ENCODE measurements at places on chromosomes 13 and 19. TPM values are rescaled to one million over a fixed set of nuclear protein-coding genes. Genes with fewer than 3 reads are reported as not detected.

- DNase-seq = no peak
Observed at GRCh38 chr13:31105856-31106255, 55.8 kb downstream of the HSPH1 start.

DNA sequence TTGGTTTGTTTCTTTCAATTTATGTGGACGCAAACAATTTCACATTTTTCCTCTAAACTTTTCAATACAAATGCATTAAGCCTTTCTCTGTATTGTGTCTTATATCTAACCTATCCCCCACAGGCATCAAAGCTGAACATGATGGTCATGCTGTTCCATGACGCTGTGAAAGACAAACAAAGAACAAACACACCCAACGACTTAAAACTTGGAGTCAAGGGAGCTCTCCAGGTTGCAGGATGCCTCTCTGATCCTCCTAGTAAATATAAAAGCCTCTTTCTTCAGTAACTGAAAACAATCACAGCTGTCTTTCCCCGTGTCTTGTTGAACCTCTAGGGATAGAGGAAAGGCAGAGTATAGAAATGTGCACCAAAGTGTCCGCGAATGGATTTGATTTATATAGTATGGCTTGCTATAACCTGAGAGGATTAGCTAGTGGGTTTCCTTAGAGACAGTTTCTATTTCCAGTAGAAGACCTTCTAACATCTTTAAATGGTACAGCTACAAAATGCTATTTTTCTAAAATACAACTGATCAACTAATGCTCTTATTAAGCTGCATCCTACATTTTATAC, 43.1 kb downstream of the PCDH9 start:
- DNase-seq = no peak

DNA sequence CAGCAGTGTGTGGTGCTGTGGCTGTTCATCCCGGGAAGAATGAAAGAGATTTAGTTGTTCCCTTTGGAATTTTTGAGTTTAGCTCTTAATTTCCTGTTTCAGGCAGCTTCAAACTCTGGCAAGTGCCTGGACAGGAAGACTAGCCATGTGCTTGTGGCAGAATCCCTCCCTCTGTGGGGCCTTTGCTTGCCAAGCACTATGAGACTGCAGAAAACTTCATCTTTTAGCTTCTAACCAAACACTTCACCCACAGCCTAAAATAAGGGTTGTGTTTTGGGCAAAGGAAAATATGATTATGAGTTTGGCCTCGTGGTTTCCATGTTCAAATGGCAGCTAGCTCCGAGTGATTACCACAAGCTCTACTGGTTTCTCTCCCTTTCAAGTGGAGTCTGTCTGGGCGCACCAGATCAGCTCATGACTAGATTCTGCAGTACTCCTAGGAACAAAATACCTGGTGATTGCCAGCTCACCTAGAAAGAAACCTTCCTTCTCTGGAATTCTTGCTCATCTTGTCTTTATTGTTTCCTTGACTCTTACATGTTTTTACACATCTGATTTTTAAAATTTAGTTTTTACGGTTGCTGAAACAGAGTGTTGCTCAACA, 707.5 kb downstream of the SLITRK6 start:
- DNase-seq = no peak

DNA sequence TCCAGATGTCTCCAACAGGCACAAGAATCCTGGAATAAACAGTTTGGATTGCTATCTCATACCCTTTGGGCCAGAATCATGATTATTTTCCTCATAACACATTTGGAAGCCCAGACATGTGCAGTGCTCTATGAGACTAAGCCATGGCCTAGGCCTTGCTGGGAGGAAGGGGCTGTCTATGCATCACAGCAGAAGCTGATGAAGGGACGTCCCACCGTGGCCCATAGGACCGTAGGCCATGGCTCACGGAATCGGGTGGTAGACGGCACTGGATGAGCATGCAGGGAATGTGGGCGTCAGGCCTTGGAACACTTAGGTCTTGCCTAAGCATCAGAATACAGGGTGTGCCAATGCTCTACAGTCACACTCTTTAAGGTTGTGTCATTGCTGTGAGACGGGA, 283.8 kb upstream of the TSHZ3 start:
- no peak for DNase-seq

DNA sequence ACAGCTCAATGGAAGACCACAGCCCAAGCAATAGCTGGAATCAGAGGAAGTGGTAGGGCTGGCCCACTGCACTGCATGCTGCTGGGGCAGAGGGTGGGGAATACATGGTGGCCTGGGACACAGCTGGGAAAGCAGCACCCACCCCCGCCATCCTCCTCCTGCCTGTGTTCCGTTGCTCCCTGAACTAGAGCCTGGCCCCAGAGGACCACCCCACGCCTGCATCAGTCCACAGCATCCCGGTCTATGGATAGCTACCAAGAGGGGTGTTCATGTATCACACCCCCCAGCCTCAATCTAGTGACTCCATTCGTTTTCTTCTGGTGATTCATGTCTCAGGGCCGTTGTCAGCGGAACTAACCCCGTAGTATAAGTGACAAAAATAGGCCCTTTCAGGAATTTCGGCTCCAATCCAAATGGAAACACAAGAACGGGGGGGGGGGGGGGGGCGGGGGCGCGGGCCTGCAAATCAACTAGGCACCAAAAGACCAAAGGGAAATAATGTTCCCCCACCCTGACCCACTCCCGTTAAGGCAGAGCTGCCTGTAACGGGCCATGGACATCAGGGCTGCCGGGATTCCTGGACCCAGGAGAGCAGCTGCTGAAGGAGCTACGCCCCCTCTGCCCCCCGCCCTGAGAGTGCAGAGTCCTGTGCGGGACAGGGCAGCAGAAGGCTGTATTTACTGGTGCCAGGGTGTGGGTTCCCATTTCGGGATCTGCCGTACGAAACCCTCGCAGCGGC, 18.9 kb upstream of the EPHX3 start:
- DNase-seq = no peak

DNA sequence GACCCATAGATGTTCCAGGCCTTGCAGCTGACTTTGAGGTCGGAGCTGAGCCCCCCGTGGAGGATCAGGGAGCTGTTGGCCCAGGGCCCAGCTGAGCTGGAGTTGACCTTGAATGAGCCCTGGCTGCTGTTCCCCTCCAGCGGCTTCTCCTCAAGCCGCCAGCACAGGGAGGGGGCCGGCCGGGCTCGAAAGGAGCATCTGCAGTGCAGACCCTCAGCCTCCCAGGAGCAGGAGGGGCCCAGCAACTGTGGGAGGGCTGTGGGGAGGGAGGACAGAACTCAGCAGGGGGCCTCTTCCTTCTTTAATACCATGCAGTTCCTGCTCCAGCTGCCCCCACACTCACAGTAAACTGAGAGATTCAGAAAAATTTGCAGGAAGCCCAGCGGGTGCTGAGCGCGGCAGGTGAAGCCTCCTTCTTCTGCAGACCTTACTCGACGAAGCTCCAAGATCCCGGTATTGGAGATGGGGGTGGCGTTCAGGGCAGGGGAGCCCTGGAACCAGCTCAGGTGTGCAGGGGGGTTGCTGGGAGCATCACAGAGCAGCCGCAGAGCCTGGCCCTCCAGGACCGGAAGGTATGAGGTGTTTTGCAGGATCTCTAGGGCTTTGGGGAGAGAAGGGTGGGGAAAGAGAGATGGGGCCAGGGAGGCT, 2.6 kb downstream of the SIGLEC5 start:
- no peak for DNase-seq

- DNase-seq = no peak
Observed at GRCh38 chr13:38577048-38577447, 109.8 kb upstream of the FREM2 start.

DNA sequence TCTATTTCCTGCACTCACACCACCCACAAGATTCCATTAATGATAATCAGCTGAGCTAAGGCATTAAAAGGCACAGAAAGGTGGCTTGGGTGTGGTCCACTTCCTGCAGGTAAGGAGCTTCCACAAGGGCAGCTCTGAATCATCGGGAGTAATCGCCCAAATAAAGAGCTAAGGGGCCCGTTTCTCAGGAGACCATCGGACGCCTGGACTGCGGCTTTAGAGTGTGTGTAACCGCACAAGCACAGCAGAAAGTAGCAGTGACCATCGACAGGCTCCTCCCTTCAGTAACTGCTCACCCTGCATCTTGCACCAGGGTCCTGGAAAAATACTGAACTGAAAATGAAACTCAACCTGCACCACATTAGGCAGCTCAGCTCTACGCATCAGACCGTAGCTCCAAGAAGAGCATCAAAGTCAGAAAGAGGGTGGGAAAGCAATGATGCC, 6.0 kb downstream of the STK24 start:
- no peak for DNase-seq

- DNase-seq = no peak
Observed at GRCh38 chr19:11323601-11324078, 15.8 kb downstream of the RAB3D start.

- no peak for DNase-seq
Observed at GRCh38 chr13:98033277-98034247, 80.1 kb downstream of the IPO5 start.

DNA sequence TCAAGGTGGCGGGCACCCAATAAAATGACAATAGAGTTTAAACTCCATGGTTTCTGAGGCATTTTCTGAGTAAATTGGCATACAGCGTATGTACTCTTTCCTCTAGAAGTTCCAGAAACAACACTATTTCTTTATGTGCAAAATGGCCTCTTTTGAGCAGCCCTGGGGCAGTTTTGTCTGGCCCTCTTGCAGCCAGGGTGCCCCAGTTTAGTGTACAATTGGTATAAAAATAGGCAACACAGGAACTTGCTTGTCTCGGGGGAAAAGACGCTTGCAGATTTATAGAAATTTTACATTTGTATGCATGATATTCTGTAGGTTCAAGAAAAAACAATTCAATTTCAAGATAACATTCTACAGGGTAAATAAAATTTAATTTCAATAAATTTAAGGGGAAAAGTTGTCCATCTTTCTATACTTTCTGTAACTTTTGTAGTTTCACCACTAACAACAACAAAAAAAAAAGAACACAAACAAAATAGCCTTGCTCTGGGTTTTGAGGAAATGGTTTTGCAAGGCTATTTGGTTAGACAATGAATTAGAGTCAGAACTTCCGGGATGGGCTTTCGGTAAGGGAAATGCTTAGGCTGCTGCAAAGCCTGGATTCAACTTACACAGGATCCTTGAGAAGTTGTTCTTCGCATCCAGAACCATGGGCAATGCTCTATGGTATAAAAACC, 45.3 kb downstream of the LRCH1 start:
- DNase-seq = no peak

- no peak for DNase-seq
Observed at GRCh38 chr13:37476874-37477273, 121.7 kb downstream of the POSTN start.

The PTH2 gene
- polyA plus RNA-seq = not detected

The KLK4 gene
- polyA plus RNA-seq = not detected

The TMPRSS9 gene
- 0.39 TPM for polyA plus RNA-seq

The LRRC63 gene
- polyA plus RNA-seq = 0.10 TPM

The ALOX5AP gene
- polyA plus RNA-seq = 3.8 TPM

The ITGBL1 gene
- 0.57 TPM for polyA plus RNA-seq

Data from liver (tissue), 10 donors.